ENCODE measurements at places on chromosomes 12 and 14.
A peak's percentile ranks its signal among the peaks of the same experiment; 100 is the strongest.

DNA sequence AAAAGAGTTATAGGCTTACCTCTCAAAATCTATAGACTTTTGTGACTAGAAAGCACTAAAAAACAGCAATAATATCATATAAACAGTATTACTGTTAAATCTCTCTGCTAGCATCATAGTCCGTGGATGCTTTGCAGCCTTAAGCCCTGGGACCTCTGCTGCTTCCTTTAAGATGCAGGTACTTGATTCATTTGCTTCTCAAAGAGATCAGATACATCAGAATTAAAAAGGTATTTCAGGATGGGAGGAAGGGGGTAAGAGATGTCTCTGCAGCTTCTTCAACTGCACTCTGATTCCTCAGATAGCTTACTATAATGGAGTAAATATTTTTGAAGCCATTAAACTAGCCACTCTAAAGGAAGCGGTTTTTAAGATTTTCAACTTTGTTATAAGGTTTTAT is 49.3 kb downstream of the PAPLN start:
- no peak overlapping the region for H3K4me3 ChIP-seq
- DNase-seq: no peak
- no peaks in the 10 kb centered on the region for H3K27me3 ChIP-seq
- peaks cover 24% of the 10 kb centered on the region for H3K36me3 ChIP-seq

DNA sequence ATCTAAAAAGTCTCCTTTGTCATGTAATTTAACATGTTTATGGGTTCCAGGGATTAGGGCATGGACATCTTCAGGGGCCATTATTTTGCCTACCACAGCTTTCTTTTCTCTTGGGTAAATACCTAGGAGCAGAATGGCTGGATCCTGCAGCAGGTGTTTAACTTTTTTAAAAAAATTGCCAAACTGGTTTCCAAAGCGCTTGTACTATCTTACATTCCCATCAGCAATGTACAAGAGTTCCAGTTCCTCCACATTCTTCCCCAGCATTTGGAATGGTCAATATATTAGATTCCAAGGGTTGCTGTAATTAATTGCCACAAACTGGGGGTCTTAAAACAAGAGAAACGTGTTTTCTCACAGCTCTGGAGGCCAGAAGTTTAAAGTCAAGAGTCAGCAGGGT is 27.7 kb upstream of the MYL2 start:
- H3K27me3 ChIP-seq: no peaks in the 10 kb centered on the region
- no peaks in the 10 kb centered on the region for H3K36me3 ChIP-seq
- no peak for DNase-seq
- H3K4me3 ChIP-seq: no peak overlapping the region
- no peak overlapping the region for H3K27ac ChIP-seq
- H3K4me1 ChIP-seq: no peaks in the 10 kb centered on the region

DNA sequence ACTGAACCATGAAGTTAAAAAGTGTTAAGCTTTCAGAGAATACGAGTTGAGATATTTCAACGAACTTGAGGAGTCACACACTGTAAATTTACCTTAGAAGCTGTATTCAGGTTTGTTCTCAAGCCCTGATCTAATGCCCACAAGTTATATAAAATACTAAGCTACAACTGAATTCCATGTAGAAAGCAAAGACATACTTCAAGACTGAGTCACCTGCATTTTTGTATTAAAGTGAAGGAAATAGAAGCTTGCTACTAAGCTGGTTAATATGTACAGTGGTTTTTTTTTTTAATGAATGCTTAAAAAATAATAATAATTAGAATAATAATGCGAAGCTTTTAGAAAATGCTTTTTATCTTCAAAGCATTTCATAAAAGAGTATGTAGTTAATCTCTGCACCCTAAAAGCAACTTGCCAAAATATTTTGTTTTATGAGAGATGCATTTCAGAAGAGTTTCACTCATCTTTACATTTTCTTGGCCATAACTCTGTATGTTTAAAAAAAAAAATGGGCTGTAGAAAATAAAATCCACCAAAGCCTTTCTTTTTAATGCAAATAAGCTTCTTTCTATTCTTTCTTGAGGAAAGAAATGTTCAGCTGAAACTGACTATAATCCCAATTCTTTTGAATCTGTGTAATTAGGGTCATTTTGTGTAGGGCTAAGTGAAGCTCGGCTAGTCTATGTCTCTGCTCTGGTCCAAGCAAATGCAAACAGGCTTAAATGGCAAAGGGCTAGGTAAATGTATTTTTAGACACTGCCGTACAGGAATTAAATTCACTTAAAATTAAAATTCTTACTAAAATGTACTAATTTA is 1047.5 kb upstream of the FLRT2 start:
- H3K36me3 ChIP-seq: no peaks in the 10 kb centered on the region
- no peaks in the 10 kb centered on the region for H3K4me1 ChIP-seq
- no peak for DNase-seq
- H3K4me3 ChIP-seq: no peak overlapping the region

DNA sequence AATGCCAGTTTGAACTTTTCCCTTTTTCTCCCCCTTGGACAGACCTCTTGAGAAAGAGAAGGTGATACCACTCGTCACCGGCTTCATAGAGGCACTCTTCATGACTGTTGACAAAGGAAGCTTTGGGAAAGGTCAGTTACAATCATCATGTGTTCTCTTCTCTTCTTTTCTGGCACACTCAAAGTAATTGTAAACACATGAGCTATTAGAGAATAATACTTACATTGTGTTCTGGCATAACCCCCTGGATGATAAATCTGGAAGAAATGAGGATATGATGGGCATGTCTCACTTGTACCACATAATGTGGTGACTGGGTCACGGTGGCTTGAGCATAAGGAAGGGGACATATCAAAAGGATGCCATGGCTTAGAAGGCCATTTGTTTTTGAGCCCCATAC is 20.0 kb downstream of the UTP20 start:
- peak; percentile 7 for DNase-seq
- no peaks in the 10 kb centered on the region for H3K27me3 ChIP-seq
- no peaks in the 10 kb centered on the region for H3K4me1 ChIP-seq
- no peak overlapping the region for H3K27ac ChIP-seq
- H3K36me3 ChIP-seq: peaks cover 67% of the 10 kb centered on the region

DNA sequence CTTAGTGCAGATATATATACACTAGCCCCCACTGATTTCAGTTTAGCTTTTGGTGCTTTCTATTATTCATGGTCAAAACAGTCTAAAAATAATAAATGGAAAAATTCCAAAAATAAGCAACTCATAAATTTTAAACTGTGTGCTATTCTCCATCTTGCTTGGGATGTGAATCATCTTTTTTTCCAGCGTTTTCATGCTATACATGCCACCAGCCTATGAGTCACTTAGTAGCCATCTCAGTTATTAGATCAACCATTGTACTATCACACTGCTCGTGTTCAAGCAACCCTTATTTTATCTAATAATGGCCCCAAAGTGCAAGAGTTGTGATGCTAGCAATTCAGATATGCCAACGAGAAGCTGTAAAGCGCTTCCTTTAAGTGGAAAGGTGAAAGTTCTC is 73.9 kb upstream of the KRR1 start:
- no peaks in the 10 kb centered on the region for H3K4me1 ChIP-seq
- no peak for DNase-seq
- no peak overlapping the region for H3K4me3 ChIP-seq
- no peaks in the 10 kb centered on the region for H3K36me3 ChIP-seq

DNA sequence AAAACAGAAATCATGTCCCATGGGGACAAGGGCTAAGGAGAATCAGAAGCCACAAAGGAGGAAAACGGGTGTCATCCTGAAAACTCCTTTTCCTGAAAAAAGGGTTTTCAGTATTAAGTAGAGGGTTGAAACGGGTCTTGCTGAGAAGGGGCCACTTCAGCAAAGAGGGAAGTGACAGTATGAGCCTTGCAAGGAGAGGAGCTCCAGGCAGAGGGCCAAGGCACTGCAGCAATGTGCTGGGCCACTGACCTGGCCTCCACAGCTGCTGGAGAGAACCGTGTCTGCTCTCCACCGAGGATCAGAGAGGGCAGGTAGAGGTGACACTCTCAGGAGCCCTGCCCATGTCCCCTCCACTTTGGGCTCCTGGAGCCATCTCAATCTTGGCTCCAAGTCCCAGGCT is 103.3 kb downstream of the NCOR2 start:
- H3K36me3 ChIP-seq: peaks cover 35% of the 10 kb centered on the region
- DNase-seq: no peak
- no peak overlapping the region for H3K4me3 ChIP-seq
- H3K27ac ChIP-seq: no peak overlapping the region

GRCh38 chr12:115466076-115466475 is 782.1 kb upstream of the TBX3 start:
- no peaks in the 10 kb centered on the region for H3K36me3 ChIP-seq
- no peak for DNase-seq
- no peaks in the 10 kb centered on the region for H3K27me3 ChIP-seq

- no peak overlapping the region for H3K4me3 ChIP-seq
- no peaks in the 10 kb centered on the region for H3K36me3 ChIP-seq
- DNase-seq: no peak
- H3K4me1 ChIP-seq: no peaks in the 10 kb centered on the region
- H3K27ac ChIP-seq: no peak overlapping the region
These were observed 43.4 kb upstream of the ST8SIA1 start for GRCh38 chr12:22377731-22378496.

- no peaks in the 10 kb centered on the region for H3K27me3 ChIP-seq
- H3K36me3 ChIP-seq: peaks cover 83% of the 10 kb centered on the region
- DNase-seq: no peak
- H3K27ac ChIP-seq: no peak overlapping the region
These were observed 7.8 kb downstream of the RSRC2 start for GRCh38 chr12:122518908-122519307.

- no peak overlapping the region for H3K4me3 ChIP-seq
- H3K4me1 ChIP-seq: no peaks in the 10 kb centered on the region
- no peaks in the 10 kb centered on the region for H3K36me3 ChIP-seq
- no peak for DNase-seq
- no peak overlapping the region for H3K27ac ChIP-seq
These were observed 23.8 kb upstream of the ELK3 start for GRCh38 chr12:96170328-96170727.

- peak overlapping the region; percentile 11 for H3K4me3 ChIP-seq
- H3K27me3 ChIP-seq: no peaks in the 10 kb centered on the region
- peaks cover 8% of the 10 kb centered on the region for H3K36me3 ChIP-seq
- peak; percentile 73 for DNase-seq
- peak overlapping the region; percentile 71 for H3K27ac ChIP-seq
These were observed 8.4 kb downstream of the PEX5 start for GRCh38 chr12:7197841-7198240.

- peaks cover 31% of the 10 kb centered on the region for H3K36me3 ChIP-seq
- no peak overlapping the region for H3K27ac ChIP-seq
- H3K4me3 ChIP-seq: no peak overlapping the region
- no peak for DNase-seq
These were observed 52.8 kb downstream of the PPM1H start for GRCh38 chr12:62882140-62882539.

GRCh38 chr14:76135722-76136121 is 16.0 kb upstream of the GPATCH2L start:
- H3K4me1 ChIP-seq: no peaks in the 10 kb centered on the region
- H3K36me3 ChIP-seq: no peaks in the 10 kb centered on the region
- no peak for DNase-seq

- peak; percentile 67 for DNase-seq
- no peaks in the 10 kb centered on the region for H3K27me3 ChIP-seq
- H3K27ac ChIP-seq: no peak overlapping the region
- peaks cover 12% of the 10 kb centered on the region for H3K36me3 ChIP-seq
- H3K4me3 ChIP-seq: no peak overlapping the region
- peaks cover 25% of the 10 kb centered on the region for H3K4me1 ChIP-seq
These were observed 48.3 kb downstream of the TTLL5 start for GRCh38 chr14:75709207-75709812.

GRCh38 chr12:79939728-79940310 is 4.9 kb upstream of the PPP1R12A start:
- no peaks in the 10 kb centered on the region for H3K27me3 ChIP-seq
- H3K27ac ChIP-seq: no peak overlapping the region
- DNase-seq: no peak

- H3K27ac ChIP-seq: no peak overlapping the region
- peaks cover 8% of the 10 kb centered on the region for H3K4me1 ChIP-seq
- no peaks in the 10 kb centered on the region for H3K36me3 ChIP-seq
- H3K4me3 ChIP-seq: no peak overlapping the region
- DNase-seq: peak; percentile 15
These were observed 23.5 kb downstream of the OR6C68 start for GRCh38 chr12:55515696-55516095.

GRCh38 chr14:89479802-89480201 is 62.8 kb upstream of the FOXN3 start:
- H3K27me3 ChIP-seq: no peaks in the 10 kb centered on the region
- no peak overlapping the region for H3K4me3 ChIP-seq
- H3K27ac ChIP-seq: no peak overlapping the region
- H3K36me3 ChIP-seq: no peaks in the 10 kb centered on the region
- H3K4me1 ChIP-seq: peaks cover 30% of the 10 kb centered on the region
- no peak for DNase-seq

DNA sequence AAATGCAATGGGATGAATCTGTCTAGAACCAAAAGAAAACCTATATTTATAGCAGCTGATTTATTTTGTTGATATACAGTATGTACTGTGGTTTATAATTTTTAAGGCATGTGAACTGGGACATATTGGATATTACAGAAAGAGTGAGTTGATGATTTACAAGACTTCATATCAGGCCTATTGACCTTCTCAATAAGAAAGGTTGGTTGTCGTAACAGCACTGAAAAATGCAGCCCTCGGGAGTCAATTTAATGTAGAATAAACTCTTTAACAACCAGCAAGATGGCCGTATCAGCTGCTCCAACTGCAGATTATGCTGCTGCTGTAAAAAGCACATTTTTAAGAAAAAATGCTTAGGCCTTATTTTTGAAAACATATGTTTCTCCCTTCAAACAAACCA is 407.3 kb downstream of the GXYLT1 start:
- no peaks in the 10 kb centered on the region for H3K36me3 ChIP-seq
- no peak overlapping the region for H3K4me3 ChIP-seq
- H3K27me3 ChIP-seq: no peaks in the 10 kb centered on the region
- DNase-seq: no peak

GRCh38 chr12:50636505-50636904 is 127.4 kb upstream of the ATF1 start:
- peaks cover 25% of the 10 kb centered on the region for H3K36me3 ChIP-seq
- H3K27me3 ChIP-seq: no peaks in the 10 kb centered on the region
- no peak overlapping the region for H3K4me3 ChIP-seq
- peaks cover 41% of the 10 kb centered on the region for H3K4me1 ChIP-seq
- no peak overlapping the region for H3K27ac ChIP-seq
- DNase-seq: no peak

DNA sequence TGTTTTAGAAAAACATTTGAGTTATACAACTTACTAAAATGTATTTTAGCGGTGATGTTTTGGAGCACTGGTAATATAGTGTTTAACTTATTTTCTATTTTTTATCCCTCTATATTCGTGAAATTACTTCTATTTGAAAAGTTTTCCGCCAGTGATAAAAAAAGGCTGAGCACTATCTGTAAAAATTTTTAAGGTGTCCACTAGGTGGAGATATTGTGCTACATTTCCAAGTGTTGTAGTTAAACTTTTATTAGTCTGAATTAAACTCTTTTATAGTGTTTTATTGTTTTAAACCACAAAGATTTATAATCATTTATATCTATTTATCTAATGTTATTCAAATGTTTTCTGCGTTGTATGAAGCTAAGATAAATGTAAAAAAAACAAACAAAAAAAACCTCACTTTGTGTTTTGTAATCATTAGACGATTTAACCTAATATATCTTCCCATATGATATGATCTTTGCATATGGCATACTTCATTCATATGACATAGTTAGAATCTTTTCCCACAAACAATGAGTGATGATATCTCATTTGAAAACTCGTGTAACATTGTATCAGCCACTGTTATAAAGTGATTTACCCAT is 11.8 kb downstream of the ALG10B start:
- H3K27me3 ChIP-seq: no peaks in the 10 kb centered on the region
- peak; percentile 24 for DNase-seq
- no peak overlapping the region for H3K27ac ChIP-seq
- no peaks in the 10 kb centered on the region for H3K4me1 ChIP-seq

GRCh38 chr12:59600171-59600570 is 4.3 kb downstream of the SLC16A7 start:
- H3K27ac ChIP-seq: no peak overlapping the region
- peaks cover 8% of the 10 kb centered on the region for H3K4me1 ChIP-seq
- no peak overlapping the region for H3K4me3 ChIP-seq
- H3K27me3 ChIP-seq: peaks cover 11% of the 10 kb centered on the region
- H3K36me3 ChIP-seq: no peaks in the 10 kb centered on the region
